H7 (cell line): ENCODE measurements at places on chromosomes 3 and 15. TPM values are rescaled to one million over a fixed set of nuclear protein-coding genes. Genes with fewer than 3 reads are reported as not detected.

The LRTM1 gene
- not detected in 2 replicates for total RNA-seq

The ARRDC4 gene
- 1.0 and 4.1 TPM in 2 replicates for total RNA-seq

The ACKR4 gene
- total RNA-seq: not detected in 2 replicates

The CDC25A gene
- total RNA-seq: 72.3 and 79.1 TPM in 2 replicates

The PEX5L gene
- 0.45 and 1.9 TPM in 2 replicates for total RNA-seq

The CCR4 gene
- total RNA-seq: not detected in 2 replicates

The TJP1 gene
- 43.5 and 57.2 TPM in 2 replicates for total RNA-seq

The SLC12A1 gene
- total RNA-seq: 0.14 and 0.26 TPM in 2 replicates

The VWA5B2 gene
- total RNA-seq: 0.41 TPM in 1 of 2 replicates, not detected in the other

The ATP10A gene
- total RNA-seq: 1.4 and 2.0 TPM in 2 replicates

The TTLL13 gene
- 0.07 and 0.14 TPM in 2 replicates for total RNA-seq

The SLC38A3 gene
- 0.21 and 0.22 TPM in 2 replicates for total RNA-seq

The ZNF80 gene
- not detected in 2 replicates for total RNA-seq

The C15orf39 gene
- 35.9 and 37.1 TPM in 2 replicates for total RNA-seq

The BBX gene
- 22.2 and 38.4 TPM in 2 replicates for total RNA-seq

The CLEC3B gene
- total RNA-seq: not detected in 2 replicates

The GCSAM gene
- not detected in 2 replicates for total RNA-seq

The DOCK3 gene
- 2.0 and 3.2 TPM in 2 replicates for total RNA-seq

The TMEM266 gene
- 5.4 and 6.3 TPM in 2 replicates for total RNA-seq

The NEK11 gene
- 1.5 and 2.9 TPM in 2 replicates for total RNA-seq

The DPPA4 gene
- total RNA-seq: 546 and 887 TPM in 2 replicates

The GOLGA6L9 gene
- total RNA-seq: 2.5 and 4.0 TPM in 2 replicates

The CD200R1 gene
- 0.18 and 0.38 TPM in 2 replicates for total RNA-seq

The LEO1 gene
- 15.1 and 26.9 TPM in 2 replicates for total RNA-seq

The SLC6A11 gene
- total RNA-seq: 0.24 and 0.48 TPM in 2 replicates

The PLA2G4B gene
- total RNA-seq: 3.0 and 5.3 TPM in 2 replicates

The PODXL2 gene
- total RNA-seq: 38.7 and 44.2 TPM in 2 replicates

The TRPM1 gene
- total RNA-seq: 0.48 and 0.89 TPM in 2 replicates

The ALPK3 gene
- 0.59 and 0.81 TPM in 2 replicates for total RNA-seq

The TNFSF10 gene
- not detected in 2 replicates for total RNA-seq

The MAP1A gene
- 0.67 and 1.8 TPM in 2 replicates for total RNA-seq

The KY gene
- 0.07 TPM in 1 of 2 replicates, not detected in the other for total RNA-seq

The SLC22A13 gene
- total RNA-seq: 0.11 and 0.24 TPM in 2 replicates

The NME9 gene
- 0.35 TPM in 1 of 2 replicates, not detected in the other for total RNA-seq

The MORC1 gene
- not detected in 2 replicates for total RNA-seq

The C3orf85 gene
- total RNA-seq: not detected in 2 replicates

The SKOR1 gene
- total RNA-seq: 0.11 TPM in 1 of 2 replicates, not detected in the other

The ACVR2B gene
- total RNA-seq: 39.0 and 53.1 TPM in 2 replicates

The CD200 gene
- 40.9 and 49.4 TPM in 2 replicates for total RNA-seq

The SAMMSON gene
- total RNA-seq: 0.04 TPM in 1 of 2 replicates, not detected in the other

The SPINK8 gene
- not detected in 2 replicates for total RNA-seq
